ENCODE measurements at places on chromosomes 11 and 22.

DNA sequence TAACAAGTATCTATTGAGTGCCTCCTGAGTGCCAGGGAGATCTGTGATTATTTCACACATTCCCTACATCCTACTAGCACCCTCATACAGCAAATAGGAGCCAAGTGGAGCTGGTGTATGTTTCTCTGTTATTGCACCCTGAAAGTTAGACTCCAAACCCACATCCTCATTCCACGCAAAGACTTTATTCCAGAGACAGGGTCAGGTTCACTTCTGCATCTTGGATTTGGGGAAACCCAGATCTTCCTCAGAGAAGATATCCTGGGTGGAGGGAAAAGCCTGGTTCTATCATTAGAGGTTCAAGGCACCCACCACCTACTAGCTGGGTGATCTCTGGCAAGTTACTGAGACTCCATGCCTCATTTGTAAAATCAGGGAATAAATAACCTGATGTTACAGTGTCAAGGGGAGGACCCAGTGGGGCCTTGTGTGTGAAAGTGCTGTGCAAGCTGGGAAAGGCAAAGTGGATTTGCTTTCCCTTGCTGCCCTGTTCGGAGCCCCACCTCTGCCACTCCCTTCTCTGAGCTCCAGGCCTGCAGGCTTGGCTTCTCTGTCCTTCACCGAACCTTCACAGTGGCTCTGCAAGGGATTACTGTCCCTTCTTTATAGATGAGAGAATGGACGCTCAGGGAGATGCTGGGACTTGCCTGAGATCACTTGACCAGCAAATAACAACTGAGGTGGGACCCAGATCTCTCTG, 991 bp upstream of the SLCO2B1 start:
- no peak for DNase-seq

DNA sequence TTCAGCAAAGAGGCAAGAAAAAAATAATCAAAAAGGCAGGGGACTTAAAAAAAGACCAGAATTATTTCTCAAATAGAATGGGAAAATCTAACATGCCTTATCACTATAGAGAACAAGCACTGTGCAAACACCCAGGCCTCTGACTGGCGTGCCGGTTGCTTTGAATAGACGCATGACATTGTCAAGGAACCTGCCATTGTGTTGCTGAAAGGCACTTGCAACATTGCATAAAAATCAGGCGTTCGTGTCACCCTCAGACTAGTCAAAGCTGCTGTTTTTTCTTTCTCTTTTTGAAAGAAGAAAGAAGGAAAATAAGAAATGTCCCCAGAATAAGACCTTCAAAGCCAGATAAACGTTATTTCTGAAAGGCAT, 549.3 kb upstream of the CADM1 start:
- DNase-seq: no peak

GRCh38 chr22:41288245-41288946, 2.4 kb upstream of the RANGAP1 start:
- no peak for DNase-seq

- no peak for DNase-seq
Observed at GRCh38 chr11:126140926-126141280, 70.5 kb downstream of the RPUSD4 start.

GRCh38 chr11:12540075-12540680, 134.0 kb upstream of the TEAD1 start:
- no peak for DNase-seq

DNA sequence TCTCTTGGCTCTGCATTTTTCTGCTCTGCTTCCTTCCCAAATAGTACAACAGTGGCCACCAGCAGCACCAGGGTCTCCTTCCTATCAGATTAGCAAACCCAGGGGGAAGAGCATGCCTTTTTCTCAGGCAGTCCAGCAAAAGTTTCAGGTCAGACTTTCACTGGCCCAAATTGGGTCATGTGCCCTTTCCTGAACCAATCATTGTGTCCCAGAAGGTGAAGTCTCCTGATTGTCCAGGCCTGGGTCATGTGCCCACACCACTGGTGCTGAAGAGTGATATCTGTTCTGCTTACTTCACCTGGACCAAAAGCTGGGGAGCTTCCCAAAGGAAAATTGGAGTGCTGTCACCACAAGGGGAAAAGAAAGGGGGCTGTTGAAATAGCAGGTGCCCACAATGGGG, 64.1 kb upstream of the ALX4 start:
- no peak for DNase-seq

GRCh38 chr11:30431127-30431814, 108.4 kb downstream of the ARL14EP start:
- no peak for DNase-seq

GRCh38 chr11:81772166-81772565, 961.5 kb downstream of the FAM181B start:
- no peak for DNase-seq

GRCh38 chr11:79377406-79377805, 63.4 kb downstream of the TENM4 start:
- no peak for DNase-seq

GRCh38 chr11:65650547-65651338, 12.0 kb downstream of the RELA start:
- no peak for DNase-seq
